ENCODE measurements at places on chromosomes 3 and 15. TPM values are rescaled to one million over a fixed set of nuclear protein-coding genes. Genes with fewer than 3 reads are reported as not detected.

SMAD6 gene
- 0.26 TPM for total RNA-seq

SNRPA1 gene
- 225 TPM for total RNA-seq

DAZL gene
- 0.18 TPM for total RNA-seq

SYNM gene
- total RNA-seq: 2.3 TPM

Data from CD8-positive, alpha-beta memory T cell (primary cell).